Inflammatory macrophage treated with lipopolysaccharide for 4 hours (primary cell): ENCODE measurements at places on chromosomes 2 and 18.

DNA sequence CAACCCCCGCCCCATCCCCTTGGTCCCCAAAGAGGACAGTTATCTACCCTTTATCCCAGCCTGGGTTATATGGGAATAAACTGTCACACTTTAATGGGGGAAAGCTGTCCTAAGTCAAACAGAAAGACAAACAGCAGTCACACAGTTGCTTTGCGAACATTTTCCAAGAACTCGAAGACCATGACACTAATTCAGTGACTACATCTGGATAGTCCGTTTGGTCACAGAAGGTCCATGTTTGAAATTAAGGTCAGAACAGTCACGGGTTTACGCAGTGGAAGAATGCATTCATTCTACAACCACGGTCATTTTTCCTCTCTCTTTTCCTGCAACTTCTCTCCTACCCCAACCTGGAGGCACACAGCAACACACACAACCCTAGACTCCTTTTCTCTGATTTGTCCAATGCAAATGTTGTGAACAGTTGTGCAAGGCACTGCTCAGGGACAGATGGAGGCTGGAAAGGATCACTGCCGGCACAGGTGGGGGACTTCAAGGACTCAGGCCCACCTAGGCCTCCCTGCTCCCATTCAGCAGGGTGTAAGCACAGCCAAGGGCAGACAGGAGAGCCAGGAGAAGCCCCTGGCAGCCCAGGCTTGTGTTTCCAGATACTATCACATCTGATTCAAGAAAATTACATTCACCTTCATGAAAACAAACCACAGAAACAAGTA, 39.9 kb downstream of the ZNF516 start:
- no peak for DNase-seq

- no peak for DNase-seq
Observed at GRCh38 chr2:73228631-73229030, 4.4 kb downstream of the PRADC1 start.

DNA sequence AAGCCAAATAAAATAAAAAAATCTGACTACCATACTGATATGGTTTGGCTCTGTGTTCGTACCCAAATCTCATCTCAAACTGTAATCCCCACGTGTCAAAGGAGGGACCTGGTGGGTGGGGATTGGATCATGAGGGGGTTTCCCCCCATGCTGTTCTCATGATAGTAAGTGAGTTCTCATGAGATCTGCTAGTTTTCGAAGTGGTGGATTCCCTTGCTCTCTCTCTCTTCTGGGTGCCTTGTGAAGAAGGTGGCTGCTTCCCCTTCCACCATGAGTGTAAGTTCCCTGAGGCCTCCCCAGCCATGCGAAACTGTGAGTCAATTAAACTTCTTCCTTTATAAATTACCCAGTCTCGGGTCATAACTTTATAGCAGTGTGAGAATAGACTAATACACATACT, 123.8 kb upstream of the WDSUB1 start:
- no peak for DNase-seq

GRCh38 chr2:161017780-161018470, 142.3 kb upstream of the TANK start:
- no peak for DNase-seq

- DNase-seq, result no peak
Observed at GRCh38 chr2:221444106-221444505, 128.0 kb downstream of the EPHA4 start.

DNA sequence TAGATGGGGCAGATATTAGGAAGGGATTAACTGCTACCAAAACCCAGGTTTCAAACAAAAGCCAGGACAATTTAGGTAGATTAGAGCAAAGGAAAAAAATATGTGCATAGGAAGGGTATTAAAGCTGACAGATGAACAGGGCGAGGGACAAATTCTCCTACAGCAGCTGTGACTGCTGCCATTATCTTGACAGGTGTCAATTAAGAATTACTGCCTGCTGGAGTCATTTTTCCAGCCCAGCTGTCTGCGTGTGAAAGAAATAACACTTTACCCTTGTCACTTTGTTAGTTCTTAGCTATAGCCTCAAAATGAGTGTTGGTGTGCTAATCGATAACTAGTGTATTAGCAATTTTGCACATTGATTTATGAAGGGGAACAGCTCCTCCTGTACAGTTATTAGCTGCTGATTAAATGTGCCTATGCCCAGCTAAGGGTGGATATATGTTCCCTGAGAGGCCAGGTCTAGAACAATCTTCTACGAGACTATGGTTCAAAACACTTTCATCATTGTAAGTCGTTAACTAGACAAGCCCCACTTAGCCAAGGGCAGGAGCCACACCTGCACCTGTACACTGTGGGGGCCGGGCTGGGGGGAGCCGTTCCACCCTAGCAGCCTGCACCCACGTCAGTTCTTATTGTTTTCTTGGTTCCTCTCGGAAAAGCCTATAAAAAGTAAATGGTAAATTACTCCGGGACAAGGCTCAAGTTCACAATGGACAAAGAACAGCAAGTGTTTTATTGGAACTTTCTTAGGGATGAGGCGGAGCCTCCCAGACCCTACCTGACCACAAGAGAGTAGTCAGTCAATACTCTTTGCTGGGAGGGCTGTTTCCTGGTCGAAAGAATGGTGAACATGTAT, 7.7 kb downstream of the TSHZ1 start:
- no peak for DNase-seq

- DNase-seq, result no peak
Observed at GRCh38 chr2:1521191-1521877, 108.1 kb downstream of the TPO start.

GRCh38 chr2:207265869-207266268, 100.1 kb upstream of the KLF7 start:
- no peak for DNase-seq

GRCh38 chr18:77376043-77376732, 126.5 kb downstream of the GALR1 start:
- no peak for DNase-seq

- DNase-seq, result no peak
Observed at GRCh38 chr2:234873828-234874173, 78.0 kb upstream of the SH3BP4 start.

- DNase-seq, result no peak
Observed at GRCh38 chr2:8566774-8567468, 114.9 kb upstream of the ID2 start.

DNA sequence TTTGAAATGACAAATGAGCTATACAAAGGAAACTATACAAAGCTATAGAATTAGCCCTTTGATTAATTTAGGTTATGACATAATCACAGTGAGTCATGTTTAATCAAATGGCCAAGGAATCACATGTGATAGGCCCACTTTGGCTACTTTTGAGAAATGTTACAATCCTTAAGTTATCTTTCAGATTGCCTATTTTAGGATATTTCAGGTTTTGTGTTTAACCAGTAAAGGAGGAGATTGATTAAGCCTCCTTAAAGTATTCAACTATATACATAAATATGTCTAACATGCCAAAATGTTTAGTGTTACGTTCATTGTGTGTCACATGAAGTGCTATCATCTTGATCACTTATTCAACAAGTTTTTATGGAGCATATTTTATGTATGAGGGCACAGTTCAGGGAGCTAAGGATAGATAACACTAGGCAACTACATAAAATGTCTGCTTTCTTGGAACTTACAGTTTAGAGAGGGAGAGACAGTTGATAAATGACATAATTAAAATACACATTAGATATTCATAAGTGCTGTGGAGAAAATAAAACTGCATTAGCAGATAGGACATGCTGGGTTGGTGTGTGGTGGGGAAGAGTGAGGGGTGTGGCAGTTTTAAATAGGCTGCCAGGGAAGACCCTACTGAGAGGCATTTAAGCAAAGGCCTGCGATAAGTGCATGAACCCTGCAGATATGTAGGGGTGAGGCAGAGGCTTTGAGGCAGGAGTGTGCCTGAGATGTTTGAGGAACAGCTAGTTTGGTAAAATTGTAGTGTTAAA, 77.2 kb downstream of the LTBP1 start:
- no peak for DNase-seq

DNA sequence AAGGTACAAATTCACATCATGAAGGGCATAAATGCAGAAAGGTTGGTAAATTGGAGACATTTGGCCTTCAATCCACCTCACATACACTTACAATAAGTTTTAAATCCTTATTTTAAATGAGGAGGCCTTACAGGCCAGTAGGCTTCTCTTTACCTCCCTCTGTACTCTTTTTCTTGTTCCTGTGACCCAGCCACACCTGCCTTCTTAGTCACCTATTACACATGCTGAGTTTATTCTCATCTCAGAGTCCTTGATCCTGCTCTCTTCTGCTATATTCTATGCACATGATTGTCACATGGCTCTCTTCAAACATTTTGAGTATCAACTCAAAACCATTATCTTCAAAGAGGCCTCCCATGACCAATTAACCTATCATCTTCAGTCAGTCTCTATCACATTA, 491.5 kb downstream of the SATB2 start:
- DNase-seq, result no peak

DNA sequence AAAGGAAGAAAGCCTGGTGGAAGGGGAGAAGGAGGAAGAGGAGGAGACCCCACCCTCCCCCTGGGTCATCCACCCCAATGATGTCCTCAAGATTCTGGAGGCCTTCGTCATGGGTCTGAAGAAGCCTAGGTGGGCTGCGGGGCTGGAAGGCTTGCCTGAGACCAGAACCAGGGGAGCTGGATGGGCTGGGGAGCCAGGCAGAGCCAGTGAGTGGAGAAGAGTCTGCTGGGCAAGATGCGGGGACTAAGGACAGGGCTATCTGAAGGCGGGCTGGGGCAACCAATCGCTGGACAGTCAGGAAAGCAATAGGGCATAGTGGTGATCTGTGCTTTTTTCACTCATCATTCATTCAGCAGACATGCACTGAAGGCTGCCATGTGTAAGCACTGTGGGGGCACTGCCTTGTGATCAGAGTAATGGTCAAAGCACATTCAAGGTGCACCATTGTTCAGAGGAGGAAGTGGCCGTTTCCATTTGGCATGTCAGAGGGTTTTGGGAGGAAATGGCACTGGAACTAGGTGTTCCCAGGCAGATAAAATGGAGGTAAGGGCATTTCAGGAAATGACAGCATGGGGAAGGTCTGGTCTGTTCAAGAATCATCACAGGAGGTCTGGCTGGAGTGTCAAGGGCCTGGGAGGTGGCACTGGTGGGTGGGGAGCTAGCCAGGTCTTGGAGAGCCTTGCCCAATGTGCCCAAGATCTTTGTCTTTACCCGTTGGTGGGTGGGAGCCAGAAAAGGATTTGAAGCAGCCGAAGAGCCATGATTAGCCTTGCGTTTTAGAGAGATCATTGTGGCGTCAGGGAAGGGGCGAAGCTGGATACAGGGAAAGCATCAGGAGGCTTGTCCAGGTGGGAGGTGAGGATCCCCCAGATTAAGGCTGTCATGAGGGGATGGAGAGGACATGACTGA, 24.2 kb downstream of the OTOF start:
- DNase-seq, result no peak

DNA sequence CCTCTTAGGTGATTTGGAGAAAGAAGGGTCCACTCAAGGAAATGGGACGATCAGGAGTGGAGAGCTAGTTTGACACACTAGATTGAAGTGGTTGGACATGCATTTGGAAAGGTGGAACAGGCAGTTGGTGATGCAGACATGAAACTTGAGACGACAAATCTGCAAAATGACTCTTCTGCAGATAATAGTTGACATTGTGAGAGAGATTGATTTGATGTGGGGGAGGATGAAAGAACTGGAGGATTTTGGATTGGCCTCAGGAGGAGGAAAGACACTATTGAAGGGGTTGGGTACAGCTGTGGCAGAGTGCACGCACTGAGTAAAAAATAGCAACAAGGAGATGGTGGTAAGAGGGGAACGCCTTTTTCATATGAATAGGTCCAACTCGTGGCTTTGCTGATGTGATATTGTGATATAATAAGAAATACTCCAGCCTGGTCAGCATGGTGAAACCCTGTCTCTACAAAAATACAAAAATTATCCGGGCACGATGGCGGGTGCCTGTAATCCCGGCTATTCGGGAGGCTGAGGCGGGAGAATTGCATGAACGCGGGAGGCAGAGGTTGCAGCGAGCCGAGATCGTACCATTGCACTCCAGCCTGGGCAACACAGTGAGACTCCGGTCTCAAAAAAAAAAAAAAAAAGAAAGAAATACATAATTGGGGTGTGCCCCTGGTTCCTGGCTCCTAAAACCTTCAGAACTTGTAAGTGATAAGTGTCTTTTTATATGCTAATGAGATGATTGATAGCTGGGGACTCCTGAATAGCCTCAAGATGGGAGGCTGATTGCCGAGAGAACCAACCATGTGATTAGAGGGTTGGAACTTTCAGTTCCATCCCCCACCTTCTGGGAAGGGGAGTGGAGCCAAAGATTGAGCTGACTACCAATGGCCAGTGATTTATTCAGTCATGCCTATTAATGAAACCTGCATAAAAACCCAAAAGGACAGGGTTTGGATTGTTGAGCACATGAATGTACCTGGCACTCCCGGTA, 9.7 kb downstream of the TTLL4 start:
- no peak for DNase-seq

DNA sequence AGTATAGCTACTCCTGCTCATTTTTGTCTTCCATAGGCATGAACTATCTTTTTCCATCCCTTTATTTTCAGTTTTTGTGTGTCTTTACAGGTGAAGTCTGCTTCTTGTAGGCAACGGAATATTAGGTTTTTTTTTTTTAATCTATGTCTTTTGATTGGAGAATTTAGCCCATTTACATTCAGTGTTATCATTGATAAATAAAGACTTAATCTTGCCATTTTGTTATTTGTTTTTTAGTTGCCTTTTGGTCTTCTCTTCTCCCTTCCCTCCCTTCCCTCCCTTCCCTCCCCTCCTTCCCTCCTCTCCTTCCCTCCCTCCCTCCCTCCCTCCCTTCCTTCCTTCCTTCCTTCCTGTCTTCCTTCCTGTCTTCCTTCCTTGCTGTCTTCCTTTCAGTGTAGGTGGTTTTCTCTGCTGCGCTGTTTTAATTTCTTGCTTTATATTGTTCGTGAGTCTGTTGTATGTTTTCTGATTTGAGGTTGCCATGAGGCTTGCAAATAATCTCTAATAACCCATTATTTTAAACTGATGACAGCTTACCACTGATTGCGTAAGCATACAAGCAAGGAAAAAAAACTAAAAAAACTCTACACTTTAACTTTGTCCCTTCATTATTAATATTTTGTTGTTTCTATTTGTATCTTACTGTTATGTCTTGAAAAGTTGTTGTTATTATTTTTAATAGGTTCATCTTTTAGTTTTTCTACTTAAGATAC, 353.8 kb downstream of the PARD3B start:
- DNase-seq, result no peak

GRCh38 chr2:85178980-85179411, 45.8 kb downstream of the TCF7L1 start:
- no peak for DNase-seq

GRCh38 chr2:114442510-114442909, at the start of gene DPP10:
Gene DPP10, plus strand, starts transcription at chr2:114442641.
- DNase-seq, result no peak

DNA sequence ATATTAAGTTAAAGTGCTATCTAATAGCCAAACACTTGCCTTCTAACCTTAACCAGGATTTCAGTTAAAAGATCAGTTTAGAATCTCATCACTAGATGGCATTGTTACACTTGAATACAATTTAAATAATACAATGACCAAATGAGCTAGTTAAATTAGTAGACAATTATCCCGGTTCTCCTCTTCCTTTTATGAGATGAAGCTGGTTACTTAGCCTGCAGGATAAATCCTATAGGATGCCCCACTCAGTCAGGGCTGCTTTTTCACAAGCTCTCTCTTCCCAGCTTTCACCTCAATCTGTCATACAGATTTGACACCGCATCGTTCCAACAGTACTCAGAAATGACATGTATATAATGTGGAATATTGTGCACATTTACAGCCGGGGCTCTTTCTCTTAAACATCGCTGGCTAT, 678.8 kb downstream of the KCNJ3 start:
- DNase-seq, result peak; percentile 36
